ENCODE measurements at places on chromosomes 12 and 14.

DNA sequence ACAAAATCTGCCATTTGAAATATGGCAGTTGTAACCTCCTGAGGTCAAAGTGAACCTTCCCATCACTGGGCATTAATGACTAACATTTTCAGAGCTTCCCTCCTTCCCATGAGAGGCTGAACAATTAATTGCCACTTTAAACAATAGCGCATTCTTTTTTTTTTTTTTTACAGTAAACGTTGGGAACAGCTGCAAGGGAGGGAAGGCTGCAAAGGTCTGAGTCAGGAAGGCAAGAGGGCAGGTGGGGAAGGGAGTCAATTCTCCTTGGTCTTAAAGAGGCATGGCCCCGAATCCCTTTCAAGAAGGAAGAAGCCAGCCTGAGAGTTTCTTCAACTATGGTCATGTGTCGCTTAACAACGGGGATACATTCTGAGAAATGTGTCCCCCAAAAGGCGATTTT is 41.0 kb upstream of the PLEKHG3 start:
- DNase-seq = peak; percentile 82

- peak; percentile 11 for DNase-seq
These were observed 231.2 kb downstream of the ETNK1 start for GRCh38 chr12:22856178-22856577.

- DNase-seq = no peak
These were observed 909 bp upstream of the ETFBKMT start for GRCh38 chr12:31658471-31659086.

- DNase-seq = no peak
These were observed 31.7 kb upstream of the STRN3 start for GRCh38 chr14:31057701-31058364.

DNA sequence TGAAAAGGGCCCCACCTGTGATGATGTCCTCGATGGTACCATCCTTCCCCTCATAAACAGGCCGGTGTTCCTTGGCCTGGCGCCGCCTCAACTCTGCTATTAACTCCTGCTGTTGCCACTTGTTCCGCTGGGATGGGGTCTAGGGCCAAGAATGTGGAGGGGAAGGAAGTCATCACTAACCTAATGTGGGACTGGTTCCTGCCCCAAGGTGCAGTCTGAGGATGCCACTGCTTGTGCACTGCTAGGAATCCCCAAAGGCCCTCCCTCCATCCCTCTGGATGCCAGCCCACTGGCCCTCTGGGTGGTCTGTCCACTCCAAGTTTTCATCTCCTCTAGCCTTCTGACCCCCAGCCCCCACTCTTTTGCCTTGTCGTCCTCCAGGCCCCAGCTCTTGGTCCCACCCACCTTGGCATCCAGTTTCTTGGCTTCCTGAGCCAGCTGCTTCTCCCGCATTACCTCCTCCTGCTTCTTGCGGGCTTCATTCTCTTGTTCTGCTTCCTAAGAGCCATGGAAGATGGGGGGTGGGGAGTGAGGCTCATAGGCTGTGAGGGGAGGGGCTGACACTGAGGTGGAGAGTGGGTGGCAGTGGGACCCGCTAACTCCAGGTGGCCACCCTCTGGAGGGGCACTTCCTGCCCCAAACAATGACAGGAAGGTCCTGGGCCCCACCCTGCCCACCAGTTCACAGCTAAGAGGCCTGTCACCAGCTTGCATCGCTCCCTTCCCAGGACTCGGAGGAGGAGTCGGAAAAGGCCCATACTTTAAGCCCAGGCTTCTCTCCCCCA is 23.7 kb downstream of the PRPF40B start:
- DNase-seq = no peak

GRCh38 chr14:26870722-26871617 is 273.1 kb upstream of the NOVA1 start:
- no peak for DNase-seq

DNA sequence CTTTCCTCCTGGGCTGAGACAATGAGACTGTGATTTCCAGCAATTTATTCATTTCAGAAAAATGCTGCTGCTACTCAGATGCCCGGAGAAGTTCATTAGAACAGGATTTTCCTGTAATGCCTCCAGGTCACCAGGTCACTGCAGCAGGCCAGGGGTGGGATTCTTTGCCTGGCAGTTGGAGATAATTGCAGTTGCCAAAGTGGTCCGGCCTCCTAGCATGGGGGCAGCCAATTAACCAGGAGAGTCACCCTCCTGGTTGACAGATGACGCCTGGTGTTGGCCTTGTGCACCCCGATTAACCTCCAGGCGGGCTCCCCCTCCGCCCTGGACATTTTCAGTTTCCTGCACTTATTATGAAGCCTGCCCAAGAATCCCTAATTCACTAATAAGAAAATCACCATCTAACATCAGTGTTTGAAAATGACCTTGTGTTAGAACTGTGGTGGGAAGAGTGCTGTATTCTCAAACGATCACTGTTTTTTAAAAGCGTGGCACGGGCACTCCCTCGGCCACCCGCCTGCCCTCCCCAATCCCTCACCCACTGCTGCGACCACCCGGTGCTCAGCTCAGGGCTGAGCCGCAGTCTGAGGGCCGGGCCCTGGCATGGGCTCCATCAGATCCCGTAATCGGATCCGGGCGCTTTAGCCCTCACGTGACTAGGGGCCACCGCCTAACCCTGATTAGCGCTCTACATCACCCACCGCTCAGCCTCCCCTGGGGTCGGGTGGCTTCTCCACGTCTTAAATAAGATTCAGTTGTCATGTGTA is 12.9 kb downstream of the RIMBP2 start:
- DNase-seq = no peak

DNA sequence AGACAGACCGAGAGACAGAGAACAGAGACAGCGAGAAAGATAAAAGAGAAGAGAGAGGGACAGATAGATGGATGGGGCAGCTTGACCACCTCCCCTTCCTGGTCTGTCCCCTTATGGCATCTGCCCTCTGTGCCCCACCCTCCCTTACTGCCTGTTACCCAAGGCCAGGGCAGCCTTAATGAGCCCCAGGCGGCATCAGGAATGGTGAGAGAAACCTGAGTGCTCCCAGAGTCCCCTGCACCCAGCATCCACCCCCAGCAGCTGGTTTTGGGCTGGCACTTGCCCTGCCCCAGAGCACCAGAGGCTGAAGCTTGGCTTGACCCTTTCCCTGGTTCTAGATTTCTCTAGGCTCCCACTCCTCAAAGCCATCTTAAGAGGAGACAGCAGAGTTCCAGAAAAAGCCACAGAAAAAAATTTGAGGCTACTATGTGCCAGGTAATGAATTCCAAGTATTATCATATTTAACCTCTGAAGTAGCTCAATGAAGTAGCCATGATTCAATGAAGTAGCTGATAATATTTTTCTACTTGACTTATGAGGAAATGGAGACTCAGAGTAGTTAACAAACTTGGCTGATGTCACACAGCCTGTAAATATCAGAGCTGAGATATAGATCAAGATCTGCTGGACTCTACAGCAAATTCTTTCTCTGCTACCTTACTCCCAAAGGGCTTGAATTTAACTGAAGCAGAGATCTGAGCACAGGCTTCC is 2.0 kb upstream of the ZNF385A start:
- no peak for DNase-seq

GRCh38 chr12:107200394-107200793 is 107.0 kb upstream of the CRY1 start:
- peak; percentile 90 for DNase-seq

- no peak for DNase-seq
These were observed 179.4 kb upstream of the BCL2L14 start for GRCh38 chr12:11891346-11891745.

GRCh38 chr12:52367876-52368275 is 595 bp upstream of the KRT85 start:
- DNase-seq = no peak

- DNase-seq = no peak
These were observed 41.6 kb downstream of the TRHDE start for GRCh38 chr12:72313806-72314205.

DNA sequence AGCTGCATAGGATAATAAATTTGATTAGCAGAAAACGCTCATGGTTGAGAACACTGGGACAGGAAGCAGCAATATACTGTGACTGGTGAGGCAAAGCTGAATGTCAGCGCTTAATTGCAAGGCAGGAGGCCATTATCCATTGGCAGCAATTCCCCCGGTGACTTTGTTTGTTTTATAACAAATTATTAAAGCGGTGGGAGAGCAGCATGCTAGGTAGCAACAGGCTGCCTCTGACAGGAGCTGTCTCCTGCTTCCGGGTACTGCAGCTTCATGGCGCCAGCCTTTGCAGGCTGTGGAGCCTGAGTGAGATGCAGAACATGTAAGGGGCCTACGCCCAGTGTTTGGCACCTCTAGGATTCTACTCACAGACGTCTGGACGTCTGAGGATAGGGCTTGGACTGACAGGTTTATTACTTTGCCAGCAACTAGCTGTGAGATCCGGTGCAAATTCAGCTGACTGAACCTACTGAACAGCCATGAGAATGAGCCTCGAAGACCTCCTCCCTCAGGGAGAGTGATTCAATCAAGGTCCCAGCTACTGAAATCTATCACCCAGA is 82.1 kb upstream of the SSTR1 start:
- no peak for DNase-seq

GRCh38 chr14:84976805-84977204 is 553.1 kb upstream of the FLRT2 start:
- no peak for DNase-seq

DNA sequence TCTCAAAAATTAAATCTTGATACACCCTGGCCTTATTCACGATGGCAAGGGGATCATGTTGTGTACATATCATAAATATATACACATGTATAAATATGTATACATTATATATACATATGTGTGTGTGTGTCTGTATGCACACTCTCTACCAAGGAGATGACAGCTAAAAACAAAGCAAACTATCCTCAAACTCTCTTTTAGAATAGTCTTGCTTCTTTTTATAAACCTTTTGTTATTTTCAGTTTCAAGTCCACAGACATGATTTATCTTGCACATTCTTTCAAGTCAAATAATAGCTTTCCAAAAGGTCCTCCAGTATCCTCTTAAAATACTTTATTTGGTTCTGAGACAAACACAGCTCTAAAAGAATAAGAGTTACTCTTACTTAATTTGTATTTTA is 8.4 kb downstream of the ANO6 start:
- no peak for DNase-seq

GRCh38 chr12:96986883-96987523 is 79.9 kb downstream of the NEDD1 start:
- DNase-seq = peak; percentile 29

DNA sequence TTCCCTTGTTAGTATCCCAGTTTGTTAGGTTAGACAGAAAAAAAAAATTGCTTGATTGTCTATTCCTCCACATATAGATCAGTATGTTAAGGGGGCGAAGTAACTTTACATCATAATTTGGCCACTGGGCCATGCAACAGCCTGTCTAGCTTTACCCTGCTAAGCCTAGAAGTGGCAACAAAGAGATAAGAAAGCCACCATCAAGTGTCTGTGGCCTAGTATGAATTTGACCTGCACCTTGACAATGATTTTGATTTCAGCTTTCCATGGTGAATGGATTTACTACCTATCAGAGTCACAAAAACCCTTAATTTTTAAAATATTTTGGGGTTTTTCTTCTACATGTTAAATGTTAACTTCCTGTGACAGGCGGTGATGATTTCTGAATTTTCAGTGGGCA is 63.9 kb downstream of the LIN52 start:
- no peak for DNase-seq

All from HT1080 (cell line).